Mesenchymal stem cell (in vitro differentiated cells and primary cell): ENCODE measurements at places on chromosomes 6 and 20.

GRCh38 chr6:101770116-101770515, 376.6 kb downstream of the GRIK2 start:
- no peak for DNase-seq

- DNase-seq, result no peak
These were observed 169.8 kb downstream of the BACH2 start for GRCh38 chr6:90126839-90127238.

GRCh38 chr6:29547573-29547972, 12.0 kb downstream of the UBD start:
- DNase-seq, result no peak

- no peak for DNase-seq
These were observed 11.5 kb upstream of the PLCG1 start for GRCh38 chr20:41125530-41126457.

- no peak for DNase-seq
These were observed 664.7 kb downstream of the RFPL4B start for GRCh38 chr6:113011801-113012200.

DNA sequence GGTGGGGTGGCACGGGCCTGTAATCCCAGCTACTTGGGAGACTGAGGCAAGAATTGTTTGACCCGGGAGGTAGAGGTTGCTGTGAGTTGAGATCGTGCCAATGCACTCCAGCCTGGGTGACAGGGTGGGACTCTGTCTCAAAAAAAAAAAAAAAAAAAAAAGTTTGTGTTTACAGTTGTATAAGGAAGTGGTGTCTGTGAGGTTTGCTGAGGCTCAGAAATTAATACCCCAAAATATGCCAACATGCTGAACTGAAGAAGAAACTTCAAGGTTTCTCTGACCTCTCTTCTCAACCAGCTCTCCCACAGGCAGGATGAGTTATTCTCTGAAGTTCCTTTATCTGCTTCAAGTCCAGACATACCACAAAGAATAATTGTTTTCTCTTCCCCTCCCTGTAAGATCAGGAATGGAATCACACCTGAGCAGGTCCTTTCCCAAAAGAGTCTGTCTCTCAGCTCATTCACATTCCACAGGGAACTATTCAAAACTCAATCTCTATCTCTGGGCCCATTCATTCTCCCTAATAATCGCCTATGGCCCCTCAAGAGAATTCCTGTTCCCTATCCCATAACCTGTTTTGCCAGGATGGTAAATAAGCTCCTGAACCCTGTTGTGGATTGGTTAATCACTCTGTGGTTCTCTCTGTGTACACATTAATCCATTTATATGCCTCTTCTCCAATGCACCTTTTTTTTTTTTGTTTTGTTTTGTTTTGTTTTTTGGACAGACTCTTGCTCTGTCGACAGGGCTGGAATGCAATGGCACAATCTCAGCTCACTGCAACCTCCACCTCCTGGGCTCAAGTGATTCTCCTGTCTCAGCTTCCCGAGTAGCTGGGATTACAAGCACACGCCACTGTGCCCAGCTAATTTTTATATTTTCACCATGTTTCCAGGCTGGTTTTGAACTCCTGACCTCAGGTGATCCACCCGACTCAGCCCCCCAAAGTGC, 17.4 kb upstream of the KIFC1 start:
- no peak for DNase-seq

GRCh38 chr6:88637761-88638545, 325.5 kb downstream of the RNGTT start:
- no peak for DNase-seq

DNA sequence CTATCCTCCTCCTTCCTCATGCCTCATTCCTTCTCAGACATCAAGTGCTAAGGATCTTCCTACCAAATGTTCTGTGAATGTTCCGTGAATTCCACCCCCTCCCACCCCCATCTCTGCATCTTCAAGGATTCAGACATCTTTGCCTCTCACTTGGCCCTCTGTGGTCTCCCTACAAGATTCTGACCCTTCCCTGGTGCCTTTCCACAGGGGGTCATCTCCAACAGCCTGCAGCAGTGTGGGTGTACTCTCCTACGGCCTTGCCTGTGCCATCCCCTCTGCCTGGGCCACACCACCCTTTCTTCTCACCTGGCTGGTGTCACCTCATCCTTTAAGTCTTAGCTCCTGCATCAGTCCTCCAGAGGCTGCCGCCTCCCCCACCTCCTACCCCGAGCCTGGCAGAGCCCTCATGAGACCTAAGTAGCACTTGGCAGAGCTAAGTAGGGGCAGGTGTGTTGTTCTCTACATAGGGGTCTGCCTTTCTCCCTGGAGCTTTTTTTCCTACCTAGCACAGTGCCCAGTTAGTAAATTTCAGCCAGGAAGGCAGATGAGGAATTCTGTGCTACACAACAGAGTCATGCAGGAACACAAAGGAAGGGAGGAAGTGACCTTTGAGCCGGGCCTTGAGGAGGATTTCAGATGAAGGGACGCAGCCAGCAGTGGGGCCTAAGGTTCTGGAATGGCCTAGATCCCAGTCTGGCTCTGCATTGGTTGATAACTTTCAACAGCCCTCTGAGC, 43.1 kb downstream of the TM9SF4 start:
- DNase-seq, result no peak

DNA sequence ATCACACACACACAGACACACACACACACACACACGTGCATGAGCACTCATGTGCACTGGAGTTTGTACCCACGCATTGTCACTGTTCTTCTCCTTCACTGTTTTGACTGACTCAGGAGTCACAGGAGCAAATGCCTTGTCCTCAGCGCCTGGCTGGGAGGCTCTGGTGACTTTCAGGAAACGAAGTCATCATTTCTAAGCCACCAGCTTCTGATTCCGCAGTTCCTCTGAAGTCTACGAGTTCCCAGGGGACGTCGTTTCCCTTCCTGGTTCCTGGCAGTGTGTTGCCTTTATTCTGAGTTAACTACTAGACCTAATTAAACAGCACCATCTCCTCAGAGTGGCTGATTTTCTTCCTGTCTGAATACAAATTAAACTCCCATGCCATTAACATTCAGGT, 82.2 kb upstream of the PMEPA1 start:
- no peak for DNase-seq

DNA sequence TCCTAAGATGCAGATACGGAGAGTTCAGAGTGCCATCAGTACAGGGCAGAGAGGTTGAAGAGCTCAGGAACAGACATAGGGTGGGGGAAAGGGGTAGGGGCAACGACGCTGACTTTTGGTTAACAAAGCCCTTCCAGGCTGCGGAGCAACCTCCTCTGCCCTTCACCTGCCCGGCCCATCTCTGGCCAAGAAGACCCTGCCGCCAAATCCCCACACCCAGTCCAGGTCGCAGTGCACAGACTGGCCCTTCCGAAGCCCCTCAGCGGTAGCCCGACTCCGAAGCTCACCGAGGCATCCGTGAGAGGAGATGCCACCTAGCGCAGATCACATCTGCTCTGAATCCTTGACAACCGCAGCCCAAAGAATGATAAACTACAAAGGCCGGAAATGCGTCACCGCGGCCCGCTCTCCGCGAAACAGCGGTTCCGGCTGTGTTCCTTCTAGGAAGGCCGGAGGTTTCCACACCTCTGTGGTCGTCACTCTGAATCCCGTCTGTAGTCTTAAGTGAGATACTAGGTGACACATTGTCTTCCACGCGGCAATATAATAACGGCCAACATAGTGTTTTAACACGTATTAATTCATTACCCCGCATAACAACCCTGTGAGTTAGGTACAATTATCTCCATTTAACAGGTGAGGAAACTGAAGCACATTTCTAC, at the start of gene ZSCAN23:
ZSCAN23 (minus strand) TSS at position 380 of the 662 bp plus-strand sequence. CDS start 7,225 bp downstream, outside the sequence.
- DNase-seq, result peak; percentile 90

- DNase-seq, result no peak
These were observed 25.5 kb upstream of the NOL4L start for GRCh38 chr20:32610472-32611218.

GRCh38 chr20:9400171-9401025, 114.0 kb upstream of the LAMP5 start:
- no peak for DNase-seq

DNA sequence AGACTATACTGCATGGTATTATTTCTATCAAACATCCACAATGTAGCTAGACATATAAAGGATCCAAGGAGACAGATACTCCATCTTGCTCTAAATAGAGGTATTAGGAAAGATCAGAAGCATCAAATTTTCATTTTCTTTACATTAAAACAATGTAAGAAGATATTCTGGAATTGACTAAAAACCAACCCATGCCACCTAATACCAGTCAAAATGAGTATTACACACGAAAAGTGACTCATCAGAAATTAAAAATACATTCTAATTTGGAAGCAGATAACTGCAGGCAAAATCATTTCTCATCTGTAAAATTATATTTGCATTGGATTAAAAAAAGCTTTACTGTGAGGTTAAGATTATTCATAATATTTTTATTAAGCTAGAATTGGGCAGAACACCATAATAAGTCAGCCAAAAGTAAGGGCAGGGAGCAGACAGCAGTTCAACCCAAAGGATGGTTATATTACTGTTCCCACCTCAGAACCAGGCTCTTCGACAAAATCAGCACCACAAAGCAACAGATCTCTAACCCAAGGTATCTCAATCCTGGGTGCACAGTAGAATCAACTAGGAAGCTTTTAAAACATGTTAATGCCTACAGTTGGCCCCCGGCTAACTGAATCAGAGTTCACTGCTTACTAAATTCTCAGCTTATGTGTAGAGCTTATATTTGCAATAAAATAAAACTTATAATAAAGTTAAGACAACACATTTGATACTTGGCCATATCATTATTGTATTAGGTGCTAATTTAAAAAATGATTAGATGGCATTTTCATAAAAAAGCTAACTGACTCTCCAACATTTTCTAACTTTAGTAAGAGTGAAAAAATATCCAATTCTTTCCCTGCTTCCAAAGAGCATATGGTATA, 35.2 kb downstream of the SAMD3 start:
- no peak for DNase-seq

GRCh38 chr6:45209762-45210161, 118.4 kb upstream of the RUNX2 start:
- DNase-seq, result no peak

GRCh38 chr6:105494688-105495087, 91.8 kb upstream of the PREP start:
- no peak for DNase-seq

DNA sequence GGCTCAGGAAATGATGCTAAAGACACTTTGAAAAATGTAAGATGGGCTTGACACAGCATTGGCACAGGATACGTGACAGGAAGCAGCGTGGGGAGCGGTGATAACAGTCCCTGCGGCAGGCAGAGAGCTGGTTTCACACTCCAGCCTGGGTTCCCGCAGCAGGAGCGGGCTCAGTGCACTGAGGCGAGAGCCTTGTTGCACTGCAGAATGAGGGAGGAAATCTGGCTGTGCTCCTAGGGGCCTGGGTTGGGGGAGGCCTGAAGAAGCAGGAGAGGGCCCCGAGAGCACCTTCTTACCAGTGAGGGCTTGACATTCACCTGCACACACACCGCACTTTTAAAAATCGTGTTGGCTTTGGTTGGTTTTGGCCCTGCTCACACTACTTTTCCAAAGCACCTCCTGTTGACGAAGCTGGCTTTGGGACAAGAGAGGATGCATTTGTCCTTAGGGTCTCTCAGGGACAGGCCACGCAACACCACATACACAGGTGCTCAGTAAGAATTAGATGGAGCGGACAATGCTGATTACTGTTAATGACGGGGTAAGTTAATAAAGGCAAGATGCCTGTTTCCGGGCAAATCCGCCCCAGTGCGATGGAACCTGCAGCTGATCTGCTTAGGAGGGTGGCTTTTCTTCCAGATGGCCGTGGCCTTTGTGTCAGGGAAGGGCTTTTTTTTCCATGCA, 49.4 kb upstream of the ARMC2 start:
- no peak for DNase-seq

DNA sequence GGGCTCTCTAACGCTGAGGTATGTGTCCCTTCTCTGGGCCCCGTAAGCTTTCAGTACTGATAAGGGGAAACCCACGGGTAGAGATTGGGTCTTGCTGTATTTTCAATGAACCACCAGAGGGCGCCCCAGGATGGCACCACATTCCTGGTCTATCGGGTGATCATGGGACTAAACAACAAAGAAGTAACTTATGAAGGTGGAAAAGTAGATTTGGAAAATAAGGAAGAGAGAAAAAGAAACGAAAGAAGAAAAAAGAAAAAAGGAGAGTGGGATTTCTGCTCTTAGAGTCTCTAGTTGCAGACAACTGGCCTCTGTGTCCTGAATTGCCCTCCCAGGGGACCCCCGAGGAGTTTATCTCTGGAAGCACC, 93.8 kb downstream of the GMPR start:
- peak; percentile 86 for DNase-seq

DNA sequence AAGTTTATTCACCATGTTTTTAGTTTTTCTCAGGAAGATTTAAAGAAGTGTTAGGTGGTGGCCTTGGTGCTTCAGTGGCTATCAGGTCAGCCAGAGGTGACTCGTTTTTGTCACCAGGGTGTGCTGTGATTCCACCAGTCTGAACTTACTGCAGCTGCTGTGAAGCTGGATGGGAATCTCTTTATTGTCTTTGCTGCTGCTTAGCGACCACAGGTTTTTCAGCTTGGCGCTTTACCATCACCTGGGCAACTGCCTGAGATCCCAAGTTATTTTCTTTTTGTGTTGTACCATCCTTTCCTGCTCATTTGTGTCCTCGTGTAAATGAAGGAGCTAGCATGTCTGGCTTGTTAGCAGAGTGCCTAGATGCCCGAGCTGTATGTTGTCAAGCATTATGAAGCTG, 146.9 kb downstream of the MACROD2 start:
- DNase-seq, result peak; percentile 42

GRCh38 chr6:164246082-164246481, 831.6 kb downstream of the QKI start:
- no peak for DNase-seq
